T-cell (primary cell): ENCODE measurements at places on chromosomes 12 and 14. TPM values are rescaled to one million over a fixed set of nuclear protein-coding genes. Genes with fewer than 3 reads are reported as not detected.

GRCh38 chr14:39668449-39668848 lies 236.2 kb upstream of the FBXO33 start:
- no peak for DNase-seq

DNA sequence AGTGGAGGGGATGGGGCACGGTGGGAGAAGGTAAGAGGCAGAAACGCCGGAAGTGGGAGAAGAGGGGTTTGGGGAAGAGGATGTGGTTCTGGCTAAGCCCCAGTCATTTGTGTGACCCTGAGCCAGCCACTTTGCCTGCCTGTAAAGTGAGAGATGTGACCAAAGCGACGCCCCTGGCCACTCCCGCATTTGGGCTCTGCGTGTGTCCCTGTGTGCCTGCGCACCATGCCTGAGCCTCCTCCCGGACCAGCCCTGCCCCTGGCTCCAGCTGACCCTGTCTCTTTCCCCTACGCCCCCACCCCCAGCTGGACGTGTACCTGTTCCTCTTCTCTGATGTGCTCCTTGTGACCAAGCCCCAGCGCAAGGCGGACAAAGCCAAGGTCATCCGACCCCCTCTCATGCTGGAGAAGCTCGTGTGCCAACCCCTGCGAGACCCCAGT lies 8.0 kb downstream of the PLEKHG6 start:
- DNase-seq = no peak

- no peak for DNase-seq
Measured at GRCh38 chr14:22870811-22871223, 723 bp upstream of the LRP10 start.

The LRP1-AS gene
- total RNA-seq = not detected

DNA sequence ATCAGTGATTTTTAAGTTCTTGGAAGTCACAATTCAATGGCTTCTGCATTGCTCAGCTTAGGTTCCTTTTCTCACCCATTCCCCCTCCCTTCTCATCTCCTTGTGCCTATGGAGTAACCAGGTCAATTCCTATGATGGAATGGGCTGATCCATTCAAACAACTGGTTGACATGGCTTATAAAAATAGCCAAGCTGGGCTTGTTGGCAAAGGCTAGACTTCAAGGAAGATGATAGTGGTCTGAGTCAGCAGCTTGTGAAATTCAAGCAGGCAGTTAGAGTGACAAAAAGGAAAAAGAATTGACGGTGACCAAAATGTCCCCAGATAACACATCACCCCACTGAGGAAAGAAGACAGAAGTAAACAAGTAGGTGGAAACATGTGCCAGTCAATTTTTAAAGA lies 119.9 kb upstream of the PCED1B start:
- no peak for DNase-seq

GRCh38 chr14:98210045-98210672 lies 1061.8 kb downstream of the BCL11B start:
- DNase-seq = no peak

DNA sequence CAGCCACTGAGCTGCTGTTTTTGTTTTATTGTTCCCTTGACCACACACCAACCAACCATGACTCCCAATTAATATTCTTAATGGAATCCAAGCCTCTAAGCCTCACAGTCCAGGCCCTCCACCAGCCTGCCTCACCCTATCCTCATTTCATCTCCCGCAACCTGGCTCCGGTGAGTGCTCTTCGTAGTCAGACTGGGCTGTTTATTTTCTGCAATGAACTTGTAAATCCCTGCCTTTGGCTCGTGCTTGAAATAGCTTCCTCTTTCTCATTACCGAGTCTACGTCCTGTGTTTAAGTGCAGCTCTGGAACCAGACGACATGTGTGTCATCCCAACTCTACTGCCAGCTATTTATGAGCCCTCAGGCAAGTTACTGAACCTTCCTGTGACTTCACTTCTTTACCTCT lies 12.4 kb upstream of the ETFBKMT start:
- DNase-seq = no peak

The RNASE3 gene
- not detected for total RNA-seq

- no peak for DNase-seq
Measured at GRCh38 chr14:103597623-103598377, 31.2 kb upstream of the KLC1 start.

GRCh38 chr12:109885616-109886015 lies 5.3 kb upstream of the GLTP start:
- no peak for DNase-seq

DNA sequence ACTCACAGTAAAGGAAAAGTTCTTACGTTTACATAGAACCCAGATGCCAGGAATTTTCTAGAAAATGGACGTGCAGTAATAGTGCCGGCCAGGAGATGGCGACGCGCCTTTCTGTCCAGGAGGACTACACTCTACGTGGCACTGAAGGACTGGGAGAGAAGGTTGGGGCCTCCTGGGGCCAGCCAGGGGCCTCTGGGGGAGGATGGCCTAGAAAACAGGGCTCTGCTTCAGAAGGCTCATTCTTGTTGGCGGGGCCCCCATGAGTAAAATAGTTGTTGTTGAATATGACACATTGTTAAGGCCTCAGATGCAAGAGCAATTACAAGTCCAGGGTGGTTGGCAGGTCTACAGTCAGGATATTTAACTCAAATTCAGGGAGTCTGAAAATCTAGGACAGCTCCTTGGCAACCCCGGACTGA lies 120.1 kb upstream of the MAX start:
- peak; percentile 16 for DNase-seq

DNA sequence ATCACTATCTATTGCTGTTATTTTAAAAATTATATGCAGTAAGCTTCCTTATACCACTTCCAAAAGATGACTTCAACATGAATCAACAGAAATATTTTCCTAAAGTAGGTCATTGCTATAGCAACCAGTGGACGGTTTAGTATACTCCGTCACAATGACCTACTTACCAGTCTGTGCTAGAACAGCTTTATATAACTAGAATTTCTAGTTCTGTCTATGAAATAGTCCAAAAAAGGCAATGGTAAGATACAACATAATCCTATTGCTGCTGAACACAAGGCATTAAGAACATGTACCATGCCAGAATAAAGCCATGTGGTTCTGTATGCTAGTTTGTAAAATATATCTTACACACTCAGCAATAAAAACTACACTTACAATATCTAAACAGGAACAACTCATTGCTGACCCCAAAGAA lies 40.7 kb upstream of the MTERF2 start:
- DNase-seq = no peak

DNA sequence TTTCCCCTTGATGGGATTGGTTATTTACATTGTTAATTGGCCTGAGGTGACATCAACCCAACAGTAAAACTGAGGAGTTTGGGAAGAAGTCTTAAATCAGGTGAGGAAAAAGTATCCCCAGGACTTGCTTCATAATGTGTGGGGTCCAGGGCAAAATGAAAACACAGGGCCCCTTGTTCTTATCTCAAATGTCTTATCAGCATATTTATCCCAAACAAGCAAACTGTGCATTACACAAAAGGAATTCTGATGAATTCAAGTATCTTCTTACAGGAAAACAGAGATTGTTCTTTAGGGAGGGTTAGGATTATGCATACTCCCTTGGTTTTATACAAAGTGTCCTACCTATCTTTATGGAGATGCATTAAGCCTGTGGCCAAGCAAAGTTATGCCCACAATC lies 178.4 kb downstream of the SPTSSA start:
- no peak for DNase-seq

DNA sequence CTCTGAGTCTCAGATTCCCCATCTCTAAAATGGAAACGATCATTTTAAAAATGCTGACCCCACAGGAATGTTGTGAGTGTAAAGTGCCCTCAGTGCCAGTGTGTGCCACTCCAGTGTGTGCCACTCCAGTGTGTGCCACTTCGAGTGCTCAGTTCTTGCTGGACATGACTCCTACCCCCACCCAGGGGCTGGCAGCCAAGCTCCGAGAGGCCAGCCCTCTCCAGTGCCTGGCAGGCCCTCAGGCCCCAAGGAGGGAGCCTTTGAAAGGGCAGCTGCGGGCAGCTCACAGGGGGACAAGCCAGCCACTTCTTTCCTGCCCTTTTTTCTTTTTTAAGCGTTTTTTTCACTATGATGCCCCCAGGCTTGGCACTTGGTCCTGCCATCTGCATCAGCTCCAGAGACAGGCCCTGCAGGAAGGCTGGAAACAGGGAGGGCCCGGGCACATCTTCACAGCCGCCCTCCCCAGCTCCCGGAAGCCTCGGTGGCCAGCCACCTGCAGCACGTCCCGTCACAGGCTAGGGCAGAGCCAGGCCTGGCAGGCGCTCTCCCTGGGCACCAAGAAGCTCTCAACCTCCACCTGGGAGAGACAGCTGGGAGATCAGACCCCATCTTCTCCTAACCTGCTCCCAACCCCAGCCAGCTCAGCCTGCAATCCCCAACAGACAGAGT lies 29.8 kb downstream of the NCOR2 start:
- DNase-seq = no peak
